ENCODE measurements at places on chromosomes 7 and 10.

- DNase-seq: no peak
These were observed 189.5 kb upstream of the MINDY3 start for GRCh38 chr10:16049782-16050181.

- peak; percentile 90 for DNase-seq
These were observed 169.4 kb downstream of the ARHGAP12 start for GRCh38 chr10:31759124-31759798.

DNA sequence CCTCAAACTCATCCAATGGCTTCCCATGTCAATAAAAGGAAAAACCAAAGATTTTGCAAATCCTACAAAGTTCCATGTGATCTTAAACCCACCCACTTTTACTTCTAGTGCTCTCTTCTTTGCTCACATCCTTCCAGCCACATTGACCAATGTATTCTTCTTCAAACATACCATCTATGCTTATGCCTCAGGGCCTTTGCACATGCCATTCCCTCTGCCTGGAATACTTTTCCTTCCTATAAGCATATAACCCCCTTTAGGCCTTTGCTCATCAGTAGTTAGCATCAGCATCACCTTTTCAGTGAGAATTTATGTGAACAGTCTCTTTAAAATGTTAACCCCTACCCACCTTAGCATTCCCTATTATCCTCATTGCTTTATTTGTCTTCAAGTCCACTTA is 11.0 kb upstream of the PCLO start:
- no peak for DNase-seq

DNA sequence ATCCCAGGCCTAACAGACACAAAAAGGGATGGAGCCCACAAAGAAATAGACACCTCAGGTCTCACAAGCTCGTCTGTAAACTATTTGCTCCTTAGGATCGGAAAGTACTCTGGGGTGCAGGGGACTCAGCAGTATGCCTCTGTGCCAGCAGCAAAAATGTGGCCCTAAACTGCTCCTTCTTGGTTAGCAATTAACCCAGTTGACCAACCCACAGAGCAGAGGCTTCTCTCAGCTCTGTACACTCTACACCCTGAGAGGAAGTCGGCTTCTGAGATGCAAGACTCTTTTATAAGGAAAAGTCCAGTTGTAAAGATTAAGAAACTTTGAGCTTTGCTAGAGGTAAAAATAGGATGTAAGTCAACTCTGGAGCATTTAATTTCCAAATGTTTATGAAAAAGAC is 156.3 kb upstream of the PRSS58 start:
- no peak for DNase-seq

DNA sequence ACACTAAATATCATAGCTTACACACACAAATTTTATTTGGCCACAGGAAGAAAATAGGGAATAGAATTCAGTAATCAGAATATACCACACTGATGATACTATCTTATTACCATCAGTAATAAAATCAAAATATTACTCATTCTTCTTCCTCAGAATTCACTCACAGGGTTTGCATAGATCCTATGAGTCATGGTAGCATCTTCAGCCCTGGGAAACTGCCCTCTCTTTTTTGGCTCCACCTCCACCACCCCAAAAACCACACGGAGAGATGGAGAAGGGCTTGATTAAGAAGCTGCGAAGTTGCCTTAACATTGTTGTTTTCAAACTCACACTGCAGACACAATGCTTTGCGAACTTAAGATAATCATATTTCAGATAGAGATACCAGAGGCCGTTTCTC is 154.1 kb upstream of the AHR start:
- DNase-seq: no peak

GRCh38 chr10:110829721-110830410 is 41.9 kb upstream of the PDCD4 start:
- no peak for DNase-seq

DNA sequence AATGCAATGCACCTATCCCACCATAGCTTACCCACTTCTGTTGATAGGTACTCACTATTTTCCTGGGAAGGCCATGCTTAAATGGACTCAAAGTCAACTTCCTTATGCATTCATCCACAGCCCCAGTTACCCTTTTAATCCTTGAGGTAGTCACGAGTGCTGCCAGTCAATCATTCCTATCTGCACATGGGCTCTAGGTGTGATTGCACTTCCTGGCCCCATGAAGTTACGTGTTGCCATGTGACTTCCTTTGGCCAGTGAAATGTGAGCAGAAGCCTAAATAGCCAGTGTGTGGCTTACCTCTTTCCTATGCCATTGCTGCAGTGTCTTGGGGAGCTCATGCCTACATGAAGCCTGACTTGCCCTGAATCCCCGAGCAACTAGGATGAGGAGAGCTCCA is 23.5 kb upstream of the EIF5AL1 start:
- DNase-seq: peak; percentile 40

DNA sequence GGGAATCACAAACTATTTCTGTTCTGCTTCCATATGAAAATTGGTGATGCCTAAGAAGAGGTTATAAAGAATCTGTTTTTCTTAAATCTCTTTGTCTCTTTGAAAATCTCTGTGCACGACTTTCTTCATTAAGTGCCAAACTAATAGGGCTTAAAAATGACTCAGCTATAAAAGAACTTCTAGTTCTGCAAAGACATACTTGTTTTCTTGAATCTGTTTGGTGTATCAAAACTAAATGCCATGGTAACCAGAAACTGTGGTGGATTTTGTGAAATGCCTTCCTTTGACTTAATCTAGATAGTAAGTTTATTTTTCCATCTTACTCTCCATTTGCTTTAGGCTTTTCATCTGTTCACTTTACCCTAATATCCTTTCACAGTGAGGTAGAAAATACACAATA is 417.8 kb downstream of the PARD3 start:
- no peak for DNase-seq

DNA sequence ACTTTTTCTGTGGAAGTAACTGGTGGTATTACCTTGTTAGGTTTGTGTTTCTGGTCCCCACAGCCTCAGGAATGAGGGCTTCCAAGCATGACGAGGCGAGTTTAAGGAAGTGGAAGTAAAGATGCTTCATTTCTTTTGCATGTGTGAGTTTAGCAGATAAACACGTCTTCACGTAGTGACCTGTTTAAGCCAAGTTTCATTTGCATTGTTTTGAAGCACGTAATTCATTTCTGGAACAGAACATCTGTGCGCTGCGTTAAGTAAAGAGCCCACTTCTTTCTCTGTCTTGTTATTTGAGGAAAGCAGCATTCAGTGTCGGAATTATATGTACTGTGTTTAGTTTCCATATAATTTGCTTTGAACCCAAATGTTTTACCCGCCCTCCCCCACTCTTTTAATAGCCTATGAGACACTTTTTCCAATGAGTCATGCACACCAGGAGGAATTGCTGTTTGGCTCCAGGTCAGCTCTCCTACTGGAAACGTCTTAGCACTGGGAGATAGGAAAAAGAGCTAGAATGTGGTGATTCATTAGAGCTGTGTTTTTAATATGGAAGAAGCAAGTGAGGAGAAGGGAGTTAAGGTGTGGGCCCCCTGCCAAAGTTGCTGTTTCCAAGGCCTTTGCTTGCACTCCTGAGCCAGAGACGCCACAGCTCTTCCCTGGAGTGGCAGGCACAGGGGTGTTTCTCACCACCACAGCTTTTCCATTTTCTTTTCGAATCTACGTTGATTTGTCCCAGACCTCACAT is 36.7 kb downstream of the BTBD16 start:
- peak; percentile 45 for DNase-seq
